GM20000 (cell line): ENCODE measurements at places on chromosomes 13 and 19.

DNA sequence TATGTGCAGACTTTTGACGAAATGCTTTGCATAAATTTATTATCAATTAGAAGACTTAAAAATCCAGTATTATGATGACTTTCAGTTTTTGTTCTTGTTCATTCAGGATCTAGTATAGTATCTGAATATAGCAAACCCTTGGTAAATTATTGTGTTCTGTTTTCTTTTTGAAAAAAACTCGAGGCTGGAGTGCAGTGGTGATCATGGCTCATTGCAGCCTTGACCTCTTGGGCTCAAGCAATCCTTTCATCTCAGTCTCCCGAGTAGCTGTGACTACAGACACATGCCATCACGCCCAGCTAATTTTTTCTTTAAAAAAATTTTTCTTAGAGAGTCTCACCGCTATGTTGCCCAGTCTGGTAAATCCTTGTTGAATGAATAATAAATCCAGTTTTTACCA is 4.6 kb downstream of the FARP1 start:
- no peak for DNase-seq

- DNase-seq: no peak
Measured at GRCh38 chr19:14439014-14439413, 5.9 kb downstream of the PKN1 start.

- DNase-seq: no peak
Measured at GRCh38 chr19:4653793-4654436, 14.6 kb downstream of the TNFAIP8L1 start.

- DNase-seq: no peak
Measured at GRCh38 chr13:57314897-57315520, 148.0 kb downstream of the PRR20E start.

DNA sequence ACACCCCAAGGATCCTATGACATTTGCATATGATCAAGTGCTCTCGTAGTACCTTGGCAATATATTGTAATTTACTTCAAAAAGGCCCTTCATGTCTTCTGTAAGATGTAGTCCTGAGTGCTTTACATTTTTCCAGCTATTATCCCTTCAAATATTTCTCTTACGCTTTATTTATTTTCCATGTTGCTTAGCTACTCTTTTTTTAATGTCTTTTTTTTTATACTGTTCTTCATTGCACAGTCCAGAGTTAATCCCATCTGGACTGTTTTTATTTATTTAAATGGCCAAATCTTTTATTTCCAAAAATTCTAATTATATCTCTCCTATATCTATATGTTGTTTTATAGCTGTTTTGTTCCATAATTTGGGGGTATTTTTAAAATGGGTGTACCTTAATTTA is 371.3 kb downstream of the SLC7A1 start:
- DNase-seq: no peak

DNA sequence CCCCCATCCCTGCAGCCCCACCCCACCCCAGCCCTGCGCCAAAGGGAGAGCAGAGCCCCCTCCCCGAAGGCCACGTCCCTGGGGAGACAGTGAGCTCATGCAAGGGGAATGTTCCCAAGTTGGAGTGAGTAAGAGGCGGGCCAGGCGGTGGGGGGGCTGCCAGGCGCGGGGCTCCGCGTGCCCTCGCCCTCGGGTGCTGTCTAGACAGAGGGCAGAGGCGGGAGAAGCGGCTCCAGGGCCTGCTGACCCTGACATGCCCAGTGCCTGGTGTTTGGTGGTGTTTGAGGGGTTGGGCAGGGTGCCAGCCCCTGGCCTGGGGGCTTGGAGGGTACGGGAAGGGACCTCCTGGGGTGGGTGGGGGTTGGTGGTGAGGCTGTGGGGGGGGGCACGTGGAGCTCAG is 1.0 kb downstream of the FSTL3 start:
- DNase-seq: no peak

GRCh38 chr13:113784645-113785024 is 25.6 kb downstream of the TMEM255B start:
- DNase-seq: no peak

- peak; percentile 97 for DNase-seq
Measured at GRCh38 chr19:38224014-38224862, at the start of gene DPF1. TSS of gene DPF1 (minus strand) at chr19:38224222. CDS start at chr19:38224142, 80 bp downstream.

- DNase-seq: no peak
Measured at GRCh38 chr13:103839460-103839859, 773.2 kb upstream of the SLC10A2 start.

DNA sequence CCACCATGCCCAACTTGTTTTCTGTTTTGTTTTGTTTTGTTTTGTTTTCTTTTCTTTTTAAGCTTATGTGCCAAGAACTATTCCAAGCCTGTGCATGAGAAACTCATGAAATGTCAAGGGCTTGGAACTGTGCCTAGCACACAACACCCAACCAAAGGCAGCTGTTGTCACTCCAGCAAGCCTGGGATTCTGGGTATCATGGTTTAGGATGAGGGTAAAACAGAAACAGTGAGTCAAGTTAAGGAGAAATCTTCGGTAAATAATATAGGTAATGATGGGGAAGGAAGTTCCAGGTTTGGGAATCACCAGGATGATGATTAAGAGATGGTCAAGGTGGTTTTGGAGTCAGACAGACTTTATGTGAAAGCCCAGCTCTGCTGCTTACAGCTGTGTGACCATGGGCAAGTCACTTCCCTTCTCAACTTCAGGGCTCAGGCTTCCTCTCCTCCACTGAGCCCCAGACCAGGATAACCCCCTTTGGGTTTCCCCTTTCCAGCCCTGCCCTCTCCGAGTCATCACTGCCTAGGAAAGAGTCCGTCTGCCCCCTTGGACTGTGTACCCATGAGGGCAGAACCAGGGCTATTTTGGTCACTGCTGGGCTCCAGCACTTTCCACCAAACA is 5.0 kb downstream of the PVR start:
- DNase-seq: no peak

GRCh38 chr19:16496613-16496983 is 404 bp downstream of the C19orf44 start:
- no peak for DNase-seq

DNA sequence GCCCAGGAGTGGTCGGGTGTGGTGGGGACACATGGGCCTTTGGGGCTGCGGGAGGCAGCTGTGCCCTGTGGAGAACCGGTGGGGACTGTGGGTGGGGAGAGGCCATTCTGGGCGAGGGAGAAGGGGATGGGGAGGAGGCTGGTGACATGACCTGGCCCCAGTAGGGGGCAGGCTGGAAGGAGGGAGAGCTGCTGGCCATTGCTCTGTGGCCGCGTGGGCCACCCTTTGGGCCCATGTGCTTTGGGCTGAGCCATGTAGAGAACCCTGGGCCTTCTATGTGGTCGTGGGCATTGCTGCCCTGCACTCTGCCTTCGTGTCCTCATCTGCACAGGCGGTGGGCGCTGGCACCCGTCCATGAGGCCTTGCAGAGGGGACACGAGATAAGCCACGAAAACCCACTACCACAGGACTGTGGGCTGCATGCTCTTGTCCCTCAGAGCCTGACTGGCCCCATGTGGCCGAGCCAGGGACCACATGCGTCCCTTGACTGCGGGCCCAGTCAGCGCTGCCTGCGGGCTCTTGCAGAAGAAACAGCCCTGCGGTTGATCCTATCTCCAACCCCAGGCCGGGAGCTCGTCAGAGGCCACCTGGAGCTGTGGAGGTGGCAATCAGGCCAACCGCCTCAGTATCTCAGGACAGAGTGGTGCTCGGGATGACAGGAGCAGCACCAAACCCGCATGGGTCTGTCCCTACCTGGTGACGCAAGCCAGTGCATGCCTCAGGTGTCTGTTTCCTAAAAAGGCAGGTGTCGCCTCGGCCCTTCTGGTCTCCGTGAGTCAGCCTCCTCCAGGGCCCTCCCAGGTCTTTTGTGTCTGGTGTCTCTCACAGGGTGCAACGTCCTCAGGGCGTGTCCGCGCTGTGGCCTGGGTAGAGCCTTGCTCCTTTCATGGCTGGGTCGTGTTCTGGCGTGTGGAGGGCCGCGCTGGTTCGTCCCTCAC is 14.3 kb downstream of the FZR1 start:
- no peak for DNase-seq

GRCh38 chr13:83007226-83007625 is 875.0 kb downstream of the SLITRK1 start:
- no peak for DNase-seq
